Stimulated activated CD8-positive, alpha-beta memory T cell treated with anti-CD3 and anti-CD28 coated beads, Interleukin-7, amount 100 ng/mL, for 1 hour (primary cell): ENCODE measurements at places on chromosomes 6 and 20.

DNA sequence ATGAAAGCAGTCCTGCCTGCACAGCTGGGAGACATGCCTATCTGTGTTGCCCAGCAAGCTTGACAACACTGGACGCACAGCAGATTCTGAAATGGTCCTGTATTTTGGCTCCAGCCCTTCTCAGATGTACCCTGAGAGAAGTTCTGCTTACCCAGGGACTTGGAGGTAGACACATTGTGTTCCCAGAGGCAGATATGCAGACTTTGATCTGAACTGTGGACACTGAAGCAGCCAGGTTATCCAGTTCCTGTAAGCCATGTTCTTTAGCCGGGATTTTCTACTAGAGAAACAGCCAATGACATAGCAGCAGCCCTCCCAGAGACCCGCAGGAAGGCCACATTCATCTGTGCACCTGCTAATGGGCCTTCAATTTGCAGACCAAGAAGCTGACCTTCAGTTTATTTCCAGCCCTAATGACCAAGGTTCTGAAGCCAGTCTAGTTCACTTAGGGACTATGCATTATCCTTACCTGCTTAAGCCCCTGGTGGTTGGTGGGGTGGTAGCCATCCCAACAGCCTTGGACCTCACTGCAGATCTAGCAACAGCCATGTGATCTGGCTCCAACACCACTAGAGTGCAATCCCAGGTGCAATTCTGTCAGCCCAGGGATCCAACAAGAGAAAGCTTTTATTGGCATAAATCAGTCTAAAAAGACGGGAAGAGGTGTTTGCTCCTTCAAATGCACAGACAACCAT, 134.2 kb downstream of the MEI4 start:
- DNase-seq: no peak

- no peak for DNase-seq
These were observed 38.8 kb downstream of the MRS2 start for GRCh38 chr6:24441599-24441904.

- DNase-seq: no peak
These were observed 51.6 kb downstream of the CYP24A1 start for GRCh38 chr20:54122189-54122588.

- DNase-seq: no peak
These were observed 113.0 kb upstream of the CEP162 start for GRCh38 chr6:84340422-84340821.

DNA sequence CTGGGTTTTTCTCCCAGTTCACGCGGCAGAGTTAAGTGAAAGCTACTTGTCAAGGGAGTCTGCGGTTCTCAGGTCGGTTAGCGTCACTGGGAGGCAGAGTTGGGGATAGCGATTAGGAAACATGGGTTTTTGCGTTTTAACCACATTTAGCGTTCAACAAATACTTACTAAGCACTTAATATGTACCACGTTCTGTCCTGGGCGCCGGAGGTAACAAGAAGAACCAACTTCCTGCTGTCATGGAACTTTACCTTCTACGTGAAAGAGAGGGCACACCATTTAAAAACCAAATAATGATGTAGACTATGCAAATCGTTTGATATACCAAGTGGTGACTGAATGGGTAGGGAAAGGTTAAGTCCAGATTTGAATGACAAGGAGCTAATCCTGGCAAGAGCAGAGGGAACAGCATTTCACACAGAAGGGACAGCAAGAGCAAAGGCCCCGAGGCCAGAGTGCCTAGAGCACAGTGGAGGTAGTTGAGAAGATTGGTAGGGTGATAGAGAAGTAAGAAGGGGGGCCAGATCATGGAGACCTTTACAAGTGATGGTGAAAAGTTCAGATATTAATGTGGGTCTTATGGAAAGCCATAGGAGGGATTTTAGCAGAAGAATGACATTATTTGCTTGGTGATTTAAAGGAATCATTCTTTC, 744 bp downstream of the RIOK1 start:
- DNase-seq: no peak

- DNase-seq: no peak
These were observed 386.6 kb downstream of the NKAIN2 start for GRCh38 chr6:124190256-124190655.

- no peak for DNase-seq
These were observed 43.6 kb downstream of the UST start for GRCh38 chr6:148790404-148790803.

DNA sequence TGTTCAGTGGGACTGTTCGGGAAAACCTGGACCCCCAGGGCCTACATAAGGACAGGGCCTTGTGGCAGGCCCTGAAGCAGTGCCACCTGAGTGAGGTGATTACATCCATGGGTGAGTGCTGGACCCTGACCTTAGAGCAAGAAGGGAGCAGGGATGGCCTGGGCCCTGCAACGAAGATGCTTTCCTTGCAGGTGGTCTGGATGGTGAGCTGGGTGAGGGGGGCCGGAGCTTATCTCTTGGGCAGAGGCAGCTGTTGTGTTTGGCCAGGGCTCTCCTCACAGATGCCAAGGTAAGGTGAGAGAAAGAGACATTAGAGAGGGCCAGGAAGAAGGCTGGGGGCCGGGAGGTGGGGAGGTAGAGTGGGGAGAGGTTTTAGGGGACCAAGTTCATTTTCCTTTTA, 6.4 kb downstream of the DLK2 start:
- no peak for DNase-seq

DNA sequence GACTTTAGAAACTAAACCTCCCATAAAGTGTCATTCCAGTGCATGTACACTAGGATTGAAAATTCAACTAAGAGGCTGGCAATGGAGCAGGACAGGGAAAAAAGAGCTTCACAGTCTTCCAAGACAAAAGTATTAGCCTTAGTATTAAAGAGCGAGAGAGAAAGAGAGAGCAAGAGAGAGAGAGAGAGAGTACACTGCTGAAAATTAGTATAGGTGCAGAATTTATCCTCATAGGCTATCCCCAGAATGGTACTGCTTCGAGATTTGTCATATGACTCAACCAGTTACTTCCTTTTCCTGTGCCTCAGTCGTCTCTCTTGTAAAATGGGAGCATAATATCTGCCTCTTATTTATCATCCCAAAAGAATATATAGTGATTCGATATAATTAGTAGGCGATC, 543.2 kb upstream of the JARID2 start:
- DNase-seq: no peak

DNA sequence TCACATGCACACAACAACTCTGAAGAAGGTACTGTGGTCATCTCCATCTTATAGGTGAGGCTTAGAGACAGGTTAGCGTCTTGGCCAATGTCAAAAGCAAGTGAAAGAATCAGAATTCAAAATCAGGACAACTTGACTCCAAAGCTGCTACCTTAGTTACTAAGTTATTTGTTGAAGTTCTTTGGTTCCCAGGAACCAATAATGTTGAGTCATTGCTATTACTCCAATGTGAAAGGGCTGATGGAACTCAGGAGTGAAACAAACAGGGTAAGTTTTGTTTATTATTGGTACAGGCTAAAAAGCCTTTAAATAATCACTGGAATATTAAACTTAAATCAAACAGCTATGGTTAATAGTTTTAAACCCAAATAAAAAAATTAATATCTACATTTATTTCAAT, 111.1 kb downstream of the PDSS2 start:
- no peak for DNase-seq

DNA sequence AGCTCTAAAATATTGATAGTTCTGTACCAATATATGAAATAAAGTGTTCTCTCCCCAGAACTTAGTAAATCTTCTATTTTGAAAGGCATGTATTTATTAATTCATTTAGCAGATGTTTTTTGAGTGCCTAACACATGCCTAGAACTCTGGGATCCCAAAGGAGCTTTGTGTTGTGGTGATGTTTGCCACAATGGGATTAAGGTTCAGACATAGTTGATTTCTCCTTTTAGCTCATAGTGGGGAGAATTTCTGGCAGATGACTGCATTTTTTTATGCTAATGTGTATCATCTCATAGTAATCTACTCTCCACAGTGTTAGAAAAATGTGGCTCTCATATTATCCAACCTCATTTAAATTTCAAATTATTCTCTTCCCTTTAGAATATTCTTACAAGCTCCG, 21.7 kb downstream of the MYB start:
- DNase-seq: no peak

DNA sequence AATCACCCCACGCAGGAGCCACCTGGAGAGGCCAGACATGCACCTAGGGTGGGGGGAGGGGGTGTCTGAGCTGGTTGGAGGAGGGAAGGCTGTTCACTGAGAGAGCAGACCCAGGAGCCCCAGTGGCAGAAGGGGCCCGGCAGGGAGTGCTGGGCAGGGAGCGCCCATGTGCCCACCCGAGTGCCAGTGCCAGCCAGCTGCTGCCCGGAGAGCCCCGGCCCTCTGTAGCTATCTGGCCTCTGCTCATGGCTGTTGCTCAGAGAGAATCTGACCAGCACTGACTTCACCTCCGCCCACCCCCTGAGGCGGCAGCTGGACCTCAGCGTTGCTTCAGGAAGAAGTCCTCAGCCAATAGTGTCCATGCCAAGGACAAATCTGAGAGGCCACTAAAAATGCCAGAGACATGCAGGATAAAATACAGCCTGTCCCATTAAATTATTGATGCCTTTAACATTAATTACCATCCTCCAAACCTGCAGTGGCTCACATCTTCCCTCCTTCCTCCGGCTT, 22.8 kb downstream of the SLC17A9 start:
- no peak for DNase-seq

DNA sequence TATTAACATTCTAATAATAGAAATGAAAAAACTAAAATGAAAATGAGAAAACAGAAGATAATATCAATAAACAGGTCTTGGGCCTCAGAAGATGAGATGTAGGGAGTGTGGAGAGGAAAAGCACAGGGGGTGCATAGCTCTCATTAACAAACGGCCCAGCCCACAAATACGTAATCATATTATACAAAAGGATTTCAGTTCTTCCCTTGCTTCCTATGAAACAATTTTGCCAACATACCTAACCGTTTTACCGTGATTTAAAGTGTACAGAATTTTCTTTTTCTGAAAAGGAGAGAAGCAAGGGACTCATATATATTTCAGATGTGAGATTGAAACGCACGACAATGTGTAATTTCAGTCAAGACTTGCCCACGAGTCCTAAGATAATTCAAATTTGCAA, 136.0 kb downstream of the HFE start:
- DNase-seq: no peak

DNA sequence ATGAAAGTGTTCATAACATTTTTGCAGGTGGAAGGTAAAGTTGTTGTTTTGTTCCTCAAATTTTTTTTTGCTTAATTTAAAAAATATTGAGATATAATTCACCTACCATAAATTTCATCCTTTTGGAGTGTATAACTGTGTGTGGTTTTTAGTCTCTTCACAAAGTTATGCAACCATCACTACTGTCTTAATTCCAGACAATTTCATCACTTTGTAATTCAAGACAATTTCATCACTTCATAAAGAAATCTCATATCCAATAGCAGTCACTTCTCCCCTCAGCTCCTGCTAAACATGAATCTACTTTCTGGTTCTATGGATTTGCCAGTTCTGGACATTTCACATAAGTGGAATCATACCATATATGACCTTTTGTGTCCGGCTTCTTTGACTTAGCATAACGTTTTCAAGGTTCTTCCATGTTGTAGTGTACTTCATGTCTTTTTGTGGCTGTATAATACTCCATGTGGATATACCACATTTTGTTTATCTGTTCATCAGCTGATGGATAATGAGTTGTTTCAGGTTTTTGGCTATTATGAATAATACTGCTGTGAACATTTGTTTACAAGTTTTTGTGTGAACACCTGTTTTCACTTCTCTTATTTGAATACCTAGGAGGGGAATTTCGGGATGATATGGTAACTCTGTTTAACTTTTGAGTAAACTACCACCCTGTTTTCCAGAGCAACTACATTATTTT, 18.8 kb downstream of the ZFAND3 start:
- no peak for DNase-seq

DNA sequence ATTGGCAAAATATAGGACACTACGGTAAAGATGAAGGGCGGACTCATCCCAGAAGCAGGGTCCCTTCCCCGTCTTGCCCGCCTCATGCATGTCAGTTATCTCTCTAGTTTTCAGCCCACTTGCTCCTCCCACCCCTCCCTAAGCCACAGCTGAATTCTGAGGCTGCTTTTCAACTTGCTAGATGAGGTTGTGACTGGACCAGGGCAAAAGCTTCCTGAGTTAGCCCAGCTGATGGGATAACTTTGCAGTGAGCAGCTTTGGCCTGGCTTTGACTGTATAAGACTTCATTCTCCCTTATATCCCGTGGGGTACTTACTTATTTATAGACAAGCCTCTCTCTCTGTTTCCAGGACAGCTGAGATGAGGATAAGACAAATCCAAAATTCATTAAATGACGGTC, 23.2 kb downstream of the GHRH start:
- DNase-seq: no peak

- no peak for DNase-seq
These were observed 75.2 kb downstream of the JPH2 start for GRCh38 chr20:44111712-44112335.

GRCh38 chr6:161444464-161444863, 170.6 kb upstream of the AGPAT4 start:
- DNase-seq: no peak

DNA sequence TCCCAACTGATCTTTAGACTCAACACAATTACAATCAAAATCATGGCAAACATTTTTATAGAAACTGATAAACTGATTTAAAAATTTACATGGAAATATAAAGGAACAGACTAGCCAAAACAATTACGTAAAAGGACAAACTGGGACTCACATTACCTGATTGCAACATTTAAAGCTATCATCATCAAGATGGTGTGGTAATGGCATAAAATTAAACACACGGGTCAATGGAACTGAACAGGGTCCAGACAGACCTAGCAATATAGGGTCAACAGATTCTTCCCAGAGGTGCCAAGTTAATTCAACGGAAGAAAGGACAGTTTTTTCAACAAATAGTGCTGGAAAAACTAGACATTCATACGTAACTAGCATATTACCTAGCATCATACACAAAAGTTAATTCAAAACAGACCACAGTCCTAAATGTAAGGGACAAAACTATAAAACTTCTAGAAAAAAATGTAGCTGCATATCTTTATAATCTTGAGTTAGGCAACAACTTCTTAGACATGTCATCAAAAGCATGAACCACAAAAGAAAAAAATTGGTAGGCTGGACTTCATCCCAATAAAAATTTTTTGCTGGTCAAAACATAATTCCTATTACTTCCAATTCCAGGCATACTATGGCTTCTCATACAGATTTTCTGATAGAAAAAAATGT, 147.4 kb upstream of the BEND6 start:
- DNase-seq: no peak

DNA sequence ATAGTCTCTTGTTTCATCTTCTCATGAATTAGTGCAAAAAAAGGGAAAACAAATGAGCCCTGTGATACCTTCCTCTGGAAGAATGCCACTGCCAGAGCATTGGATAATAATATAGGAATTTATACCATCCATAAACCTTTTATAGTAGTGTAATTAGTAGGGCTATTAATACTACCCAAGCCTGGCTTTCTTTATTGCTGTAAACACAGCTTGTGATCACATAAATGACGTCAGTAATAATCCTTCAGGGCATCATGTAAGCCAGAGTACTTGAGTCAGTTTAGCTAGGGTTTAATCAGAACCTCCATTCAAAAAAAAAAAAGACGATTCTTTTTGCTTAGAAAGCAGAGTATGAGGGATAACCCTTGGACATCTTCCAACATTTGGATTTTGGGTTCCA, 264.8 kb downstream of the SLC35F1 start:
- no peak for DNase-seq

- DNase-seq: no peak
These were observed 797.2 kb downstream of the BCKDHB start for GRCh38 chr6:80903711-80904110.

GRCh38 chr6:88730611-88731011, 232.8 kb downstream of the RNGTT start:
- DNase-seq: no peak

GRCh38 chr6:45132059-45132458, 196.1 kb upstream of the RUNX2 start:
- DNase-seq: no peak
